ENCODE measurements at places on chromosomes 11 and 22.

- no peak for DNase-seq
Observed at GRCh38 chr11:61472868-61473267, 35.7 kb upstream of the LRRC10B start.

- DNase-seq = no peak
Observed at GRCh38 chr22:42945736-42946135, 69.2 kb downstream of the PACSIN2 start.

- DNase-seq = peak; percentile 43
Observed at GRCh38 chr11:34639545-34639944, 18.7 kb downstream of the EHF start.

DNA sequence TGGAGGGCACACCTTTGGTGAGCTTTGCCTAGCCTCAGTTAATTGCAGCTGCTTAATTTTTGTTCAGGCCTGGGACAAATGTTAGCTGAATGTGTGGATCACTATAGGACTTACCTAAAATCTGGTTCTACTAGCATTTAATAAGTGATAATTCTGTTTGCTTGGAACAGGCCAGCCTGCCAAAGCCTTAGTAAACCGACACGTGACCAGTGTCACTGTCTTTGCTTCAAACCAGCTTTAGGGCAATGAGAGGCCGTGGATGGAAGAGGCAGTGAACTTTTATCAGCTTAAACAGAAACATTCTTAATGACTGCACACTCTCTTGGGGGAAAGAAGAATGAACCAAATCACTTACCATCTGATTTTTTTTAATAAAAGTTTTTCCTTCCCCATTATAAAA is 10.8 kb downstream of the PARVA start:
- no peak for DNase-seq

- no peak for DNase-seq
Observed at GRCh38 chr11:96272529-96273222, 70.3 kb downstream of the MAML2 start.

DNA sequence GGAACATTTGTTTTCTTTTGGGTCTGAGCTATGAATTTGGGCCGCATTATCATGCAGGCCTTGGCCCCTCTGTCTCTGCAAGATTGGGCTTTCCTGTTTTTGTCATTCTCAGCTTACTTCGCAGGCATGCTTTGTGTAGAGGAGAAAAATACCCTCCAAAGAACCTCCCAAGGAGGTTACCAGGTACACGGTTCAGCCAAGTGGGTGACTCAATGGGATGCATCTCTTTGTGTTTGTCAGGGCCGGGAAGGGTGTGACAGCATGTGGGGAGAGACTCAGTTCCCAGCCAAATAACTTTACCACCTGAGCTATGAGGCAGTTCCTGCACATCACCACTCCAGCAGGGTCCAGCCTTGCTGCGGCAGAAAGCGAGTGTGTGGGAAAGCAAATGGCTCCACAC is 47.8 kb upstream of the CLDN5 start:
- DNase-seq = no peak

DNA sequence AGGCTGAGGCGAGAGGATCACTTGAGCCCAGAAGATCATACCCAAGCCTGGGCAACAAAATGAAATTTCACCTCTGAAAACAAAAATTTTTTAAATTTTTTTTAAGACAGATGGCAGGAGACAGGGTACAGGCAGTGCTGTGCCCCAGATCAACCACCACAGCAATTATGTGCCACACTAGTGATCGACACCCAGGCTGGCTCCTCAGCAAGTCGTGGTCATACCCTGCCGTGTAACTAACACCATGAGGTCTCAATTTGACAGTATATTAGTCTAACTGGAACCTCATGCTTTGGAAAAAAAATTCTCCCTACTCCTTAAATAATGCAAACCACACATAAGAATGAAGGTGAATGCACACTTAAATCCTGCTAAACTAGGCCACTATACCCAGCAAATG is 8.3 kb downstream of the SF3A1 start:
- DNase-seq = no peak

Measured in DMS79 treated with DMSO at 0.1 percent for 48 hours (cell line).